Brain (organoid and tissue), 16 donors: ENCODE measurements at places on chromosomes 11 and 22. TPM values are rescaled to one million over a fixed set of nuclear protein-coding genes. Genes with fewer than 3 reads are reported as not detected.

- DNase-seq, result no peak
Measured at GRCh38 chr11:63573881-63574855, 11.0 kb upstream of the PLAAT2 start.

GRCh38 chr11:88345949-88346348 lies 8.4 kb upstream of the CTSC start:
- no peak for DNase-seq

GRCh38 chr11:93340223-93340622 lies 9.7 kb downstream of the DEUP1 start:
- DNase-seq, result no peak

DNA sequence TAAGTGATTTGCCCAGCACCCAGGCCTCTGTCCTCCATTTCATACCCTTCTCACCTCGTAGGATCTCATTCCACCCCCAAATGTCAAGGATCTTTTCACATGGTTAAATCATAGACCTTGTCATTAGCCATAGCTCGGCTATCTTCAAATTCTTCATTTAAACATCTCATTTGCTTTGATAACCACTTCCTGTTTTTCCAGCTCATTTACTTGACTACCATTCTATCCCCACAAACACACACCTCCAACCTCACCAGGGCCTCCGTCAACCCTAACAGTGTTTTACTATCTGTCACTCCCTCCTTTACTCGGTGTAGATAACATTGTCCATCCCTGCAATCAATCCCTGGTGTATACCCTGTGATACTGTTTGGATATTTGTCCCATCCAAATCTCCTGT lies 36.8 kb upstream of the LARGE1 start:
- DNase-seq, result no peak

ART1 gene
- polyA plus RNA-seq, result not detected

DNA sequence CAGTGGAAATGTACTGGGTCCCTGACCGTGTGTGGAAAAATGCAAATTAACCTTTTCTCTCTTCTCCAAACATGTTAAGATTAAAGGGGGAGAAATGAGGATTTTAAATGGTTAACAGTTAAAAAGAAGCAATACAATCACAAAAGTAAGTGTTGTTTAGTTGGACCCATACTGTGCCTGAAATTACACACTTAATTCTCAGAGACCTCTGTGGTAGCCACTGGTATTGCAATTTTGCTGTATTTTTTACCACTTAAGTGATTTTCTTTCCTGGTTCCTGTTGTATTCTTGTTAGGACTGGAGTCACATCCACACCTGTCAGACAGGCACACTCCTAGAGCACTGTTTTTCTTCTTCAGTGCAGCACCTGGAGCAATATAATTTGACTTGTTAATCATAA lies 179.6 kb upstream of the PDGFD start:
- DNase-seq, result no peak

FXYD2 gene
- 0.63 TPM for polyA plus RNA-seq

RIC3 gene
- polyA plus RNA-seq, result 4.9 TPM

ISX gene
- 0.63 TPM for polyA plus RNA-seq

- DNase-seq, result no peak
Measured at GRCh38 chr11:125402435-125402834, 93.6 kb downstream of the FEZ1 start.

DNA sequence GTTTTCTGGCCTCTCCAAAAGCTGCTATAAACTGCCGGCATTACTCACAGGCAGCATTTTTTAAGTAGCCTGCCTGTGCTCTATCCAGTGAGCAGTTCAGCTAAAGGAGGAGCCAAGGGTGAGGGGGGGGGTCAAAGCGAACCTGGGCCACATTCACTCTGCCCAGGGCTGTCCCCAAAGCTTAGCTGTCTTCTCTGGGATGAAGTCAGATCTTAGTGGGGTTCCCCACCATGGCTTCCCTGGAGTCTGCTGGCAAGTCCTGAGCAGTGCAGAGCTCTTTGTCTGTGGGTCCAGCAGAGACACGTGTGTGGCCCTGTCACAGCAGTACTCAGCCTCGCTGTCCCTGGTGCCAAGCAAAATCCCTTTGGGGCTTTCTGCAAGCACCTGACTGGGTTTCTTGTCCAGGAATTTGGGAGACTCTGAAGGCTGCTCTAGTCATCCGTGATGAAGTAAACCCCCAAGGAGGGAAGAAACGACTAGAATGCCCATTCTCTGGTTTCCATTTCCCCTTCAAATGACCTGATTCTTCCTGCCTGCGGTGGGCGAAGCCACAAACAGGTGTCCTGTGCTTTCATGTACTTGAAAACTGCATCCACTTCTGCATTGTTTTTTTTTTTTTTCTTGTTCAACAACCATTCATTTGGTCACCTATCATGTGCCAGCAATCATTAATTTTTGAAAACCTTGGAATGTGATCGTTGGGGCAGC lies 2.6 kb downstream of the KCNJ5 start:
- no peak for DNase-seq

DNA sequence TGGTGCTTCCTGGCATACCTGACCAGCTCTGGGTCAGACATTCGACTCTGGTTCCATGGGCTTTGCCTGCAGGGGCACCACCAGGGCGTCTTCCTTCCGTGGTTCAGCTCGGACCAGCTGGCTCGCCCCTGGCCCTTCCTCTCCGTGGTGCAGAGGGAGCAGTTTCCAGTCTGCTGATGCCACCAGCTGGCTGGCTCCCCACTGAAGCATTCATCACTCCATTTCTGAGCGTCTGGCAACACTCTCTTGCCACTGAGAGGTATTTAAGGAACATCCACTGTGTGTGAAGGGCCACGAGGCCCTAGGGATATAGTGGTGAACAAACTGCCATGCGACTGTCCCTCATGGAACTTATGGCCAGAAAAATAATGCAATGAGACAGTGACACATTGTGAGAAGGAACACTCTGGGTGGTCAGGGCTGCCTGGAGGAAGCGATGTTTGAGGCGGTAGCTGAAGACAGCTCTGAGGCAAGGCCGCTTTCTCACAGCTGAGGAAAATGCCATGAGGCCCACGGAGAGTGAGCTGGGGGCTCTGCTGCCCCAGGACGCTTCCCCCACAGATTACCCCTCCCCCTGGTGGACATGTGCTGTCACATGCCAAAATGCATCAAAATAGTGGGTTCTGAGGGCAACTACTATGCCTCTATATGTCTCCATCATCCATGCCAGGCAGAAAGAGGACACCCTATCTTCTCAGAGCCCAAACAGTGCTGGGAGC lies 44.9 kb upstream of the ARFGAP3 start:
- DNase-seq, result no peak

OR8D1 gene
- polyA plus RNA-seq, result not detected

DNA sequence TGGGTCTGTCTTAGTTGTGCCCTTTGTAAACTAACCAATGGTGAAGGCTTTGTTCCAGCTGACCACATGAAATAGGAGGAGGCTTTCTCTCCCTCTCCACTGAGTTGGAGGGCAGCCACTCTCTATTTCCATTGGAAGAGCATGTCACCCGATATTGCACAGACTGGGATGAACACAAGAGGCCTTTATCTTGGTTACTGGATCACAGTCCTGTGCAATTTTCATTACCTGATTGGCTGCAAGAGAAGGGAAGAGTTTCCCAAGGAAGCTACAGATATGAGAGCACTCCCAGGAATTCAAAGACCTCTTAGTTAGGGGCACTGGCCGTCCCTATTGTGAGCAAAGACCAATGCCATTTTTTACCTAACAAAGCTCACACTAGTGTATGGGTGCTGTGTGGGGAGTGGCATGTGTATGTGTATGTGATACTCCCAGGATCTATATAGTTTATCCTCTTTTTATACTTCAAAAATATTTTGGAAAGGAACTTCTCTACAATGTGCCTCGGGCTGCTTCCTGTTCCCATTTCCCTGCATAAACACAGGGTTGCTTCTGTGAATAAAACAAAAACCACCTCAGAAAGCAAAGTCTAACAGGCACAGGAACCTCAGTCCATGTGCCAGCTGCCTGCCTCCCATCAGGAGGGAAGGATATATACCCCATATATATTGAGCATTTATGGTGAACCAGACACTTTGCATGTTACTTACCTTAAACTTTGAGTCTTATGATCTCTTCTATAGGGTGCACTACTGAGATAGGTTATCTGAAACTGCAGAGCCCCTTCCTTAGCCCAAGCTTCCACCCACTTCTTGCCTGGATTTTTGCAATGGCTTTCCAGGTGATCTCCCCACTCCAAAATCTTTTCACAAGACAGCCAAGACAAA lies 126.5 kb downstream of the RASSF10 start:
- DNase-seq, result peak; percentile 83

TREH gene
- polyA plus RNA-seq, result not detected

- no peak for DNase-seq
Measured at GRCh38 chr22:46025973-46026898, 49.3 kb upstream of the WNT7B start.

- peak; percentile 88 for DNase-seq
Measured at GRCh38 chr11:18731949-18732821, 6.2 kb upstream of the IGSF22 start.

- DNase-seq, result no peak
Measured at GRCh38 chr11:30006876-30007275, 10.0 kb downstream of the KCNA4 start.

- DNase-seq, result no peak
Measured at GRCh38 chr22:47596176-47596690, 833.8 kb downstream of the TBC1D22A start.

C11orf86 gene
- not detected for polyA plus RNA-seq

TMA7B gene
- not detected for polyA plus RNA-seq

GRCh38 chr11:117606790-117607189 lies 190.2 kb downstream of the DSCAML1 start:
- peak; percentile 66 for DNase-seq

DNA sequence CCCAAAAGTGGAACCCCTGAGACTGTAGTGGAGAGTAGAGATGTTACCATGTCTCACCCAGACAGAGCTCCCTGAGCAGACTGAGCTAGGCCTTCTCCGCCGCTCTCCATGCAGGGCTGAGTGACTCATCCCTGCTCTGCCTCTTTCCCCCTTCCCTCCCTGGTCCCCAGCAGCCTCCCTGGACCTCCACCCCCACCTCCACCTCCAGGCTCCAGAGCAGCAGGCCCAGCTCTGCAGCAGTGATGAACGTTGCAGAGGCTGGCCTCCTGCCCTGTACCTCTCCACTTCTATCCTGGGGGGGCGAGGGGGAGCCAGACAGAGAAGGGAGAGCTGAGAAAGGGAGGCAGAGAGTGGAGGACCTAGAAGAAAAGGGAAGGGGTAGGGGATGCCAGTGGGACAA lies 19.3 kb upstream of the ARAP1 start:
- no peak for DNase-seq
